ENCODE measurements at places on chromosomes 6 and 20.

DNA sequence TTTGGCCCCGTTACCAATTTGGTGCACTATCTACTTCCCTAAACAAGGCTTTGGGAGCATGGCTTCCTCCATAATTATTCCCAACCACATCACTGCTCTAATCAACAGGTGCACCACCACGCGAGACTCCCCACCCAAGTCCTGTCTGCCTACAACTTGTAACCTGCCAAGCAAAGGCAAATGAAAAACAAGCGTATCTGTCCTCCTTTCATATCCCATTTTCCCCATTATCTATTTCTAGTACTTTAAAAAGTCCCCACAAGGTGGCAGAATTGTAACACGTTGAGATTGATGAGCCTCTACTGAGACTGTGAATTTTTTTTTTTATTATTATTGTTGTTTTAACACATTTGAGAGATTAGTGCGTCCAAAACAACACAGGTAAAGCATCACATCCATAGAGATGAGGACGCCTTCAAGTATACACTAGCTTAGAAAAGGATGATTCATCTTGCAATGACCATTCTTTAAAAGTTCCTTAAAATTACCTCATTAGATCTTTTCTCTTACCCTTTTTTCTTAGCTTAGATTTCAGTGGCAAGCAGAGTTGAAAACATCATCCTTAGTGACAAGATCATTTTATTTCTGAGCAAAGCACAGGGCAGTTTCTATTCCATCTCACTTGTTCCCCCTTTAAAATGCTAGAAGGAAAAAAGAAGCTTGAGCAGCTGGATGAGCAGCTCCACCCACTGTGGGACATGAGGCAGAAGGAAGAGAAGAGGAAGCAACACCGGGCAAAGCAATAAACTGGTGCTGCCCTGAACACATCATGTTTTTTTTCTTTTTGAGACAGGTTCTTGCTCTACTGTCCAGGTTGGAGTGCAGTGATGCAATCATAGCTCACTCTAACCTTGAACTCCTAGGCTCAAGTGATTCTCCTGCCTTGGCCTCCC is 210.8 kb downstream of the ARHGAP18 start:
- DNase-seq, result no peak

DNA sequence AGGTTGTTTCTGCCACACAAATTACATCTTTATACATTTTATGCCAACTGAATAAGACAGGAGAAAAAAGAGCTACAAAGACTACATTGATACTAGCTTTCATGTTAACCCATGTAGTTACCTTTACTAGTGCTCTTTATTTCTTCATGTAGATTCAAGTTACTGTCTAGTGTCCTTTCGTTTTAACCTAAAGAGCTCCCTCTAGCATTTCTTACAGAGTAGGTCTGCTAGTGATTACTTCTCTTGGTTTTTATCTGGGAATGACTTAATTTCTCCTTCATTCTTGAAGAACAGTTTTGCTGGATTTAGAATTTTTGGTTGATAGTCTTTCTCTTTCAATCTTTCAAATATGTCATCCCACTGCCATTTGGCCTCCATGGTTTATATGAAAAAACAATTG is 21.2 kb upstream of the NOP56 start:
- DNase-seq, result no peak

DNA sequence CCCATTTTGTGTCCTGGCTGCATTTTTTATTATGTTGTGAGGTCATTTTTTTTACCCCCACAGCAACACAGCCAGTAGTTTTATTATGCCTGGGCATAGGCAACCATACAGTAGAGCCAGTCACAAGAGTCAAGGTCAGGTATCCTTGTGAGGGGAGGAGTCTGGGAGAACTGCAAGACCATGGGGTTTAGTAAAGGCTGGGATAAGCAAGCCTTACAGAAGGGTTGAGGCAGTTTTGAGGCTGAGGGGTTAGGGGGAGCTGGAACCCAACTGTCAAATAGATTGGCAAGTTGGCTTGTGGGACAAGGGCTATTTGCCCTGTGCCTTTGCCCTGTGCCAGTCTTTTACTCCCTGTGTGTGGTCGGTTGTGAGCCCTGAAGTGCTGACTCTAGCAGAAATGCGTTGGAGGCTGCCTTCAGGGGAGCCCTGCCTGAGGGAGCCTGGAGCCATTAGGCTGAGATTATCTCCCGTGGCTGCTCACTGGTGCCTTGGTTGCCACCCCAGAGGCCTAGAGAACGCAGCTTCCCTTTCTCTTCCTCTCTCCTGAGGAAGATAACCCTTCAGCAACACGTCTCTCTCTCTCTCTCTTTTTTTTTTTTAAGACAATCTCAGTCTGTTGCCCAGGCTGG is 31.1 kb downstream of the RALY start:
- no peak for DNase-seq

DNA sequence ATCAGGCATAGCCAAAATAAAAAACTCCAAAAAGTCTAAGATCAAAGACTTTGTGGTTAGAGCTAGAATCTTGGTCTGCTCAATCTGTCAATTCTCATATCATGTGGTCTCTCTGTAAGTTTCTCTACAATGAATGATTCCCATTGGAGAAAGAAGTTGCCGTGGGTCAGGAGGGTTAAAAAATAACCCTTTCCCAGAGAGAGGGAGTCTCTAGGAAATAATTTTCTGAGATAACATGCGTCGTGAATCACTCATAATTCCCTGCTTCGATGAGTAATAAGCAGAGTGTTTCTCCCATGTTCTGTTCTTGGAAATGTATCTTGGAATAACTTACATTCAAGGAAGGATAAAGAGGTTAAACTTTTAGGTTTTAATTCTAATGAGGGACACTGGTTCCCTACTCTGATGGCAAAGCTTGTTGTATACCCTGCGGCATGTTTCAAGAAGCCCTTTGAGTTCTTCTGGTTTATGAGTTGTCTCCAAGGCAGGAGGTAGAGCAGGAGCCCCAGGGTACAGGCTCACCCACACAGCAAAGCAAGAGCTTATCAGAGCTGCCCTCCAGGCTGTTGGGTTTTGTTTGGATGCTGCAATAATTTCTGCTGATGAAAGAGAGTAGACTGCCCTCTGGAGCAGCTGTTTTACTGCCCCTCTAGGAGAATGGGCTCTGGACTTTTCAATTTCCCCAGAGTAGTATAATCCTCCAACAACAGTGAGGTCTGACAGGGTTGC is 599.1 kb downstream of the QKI start:
- no peak for DNase-seq

Measured in left forelimb (tissue), 1 donor.